Stomach (tissue), 19 donors: ENCODE measurements at places on chromosomes 16 and 17. TPM values are rescaled to one million over a fixed set of nuclear protein-coding genes. Genes with fewer than 3 reads are reported as not detected.
A peak's percentile ranks its signal among the peaks of the same experiment; 100 is the strongest.

DNA sequence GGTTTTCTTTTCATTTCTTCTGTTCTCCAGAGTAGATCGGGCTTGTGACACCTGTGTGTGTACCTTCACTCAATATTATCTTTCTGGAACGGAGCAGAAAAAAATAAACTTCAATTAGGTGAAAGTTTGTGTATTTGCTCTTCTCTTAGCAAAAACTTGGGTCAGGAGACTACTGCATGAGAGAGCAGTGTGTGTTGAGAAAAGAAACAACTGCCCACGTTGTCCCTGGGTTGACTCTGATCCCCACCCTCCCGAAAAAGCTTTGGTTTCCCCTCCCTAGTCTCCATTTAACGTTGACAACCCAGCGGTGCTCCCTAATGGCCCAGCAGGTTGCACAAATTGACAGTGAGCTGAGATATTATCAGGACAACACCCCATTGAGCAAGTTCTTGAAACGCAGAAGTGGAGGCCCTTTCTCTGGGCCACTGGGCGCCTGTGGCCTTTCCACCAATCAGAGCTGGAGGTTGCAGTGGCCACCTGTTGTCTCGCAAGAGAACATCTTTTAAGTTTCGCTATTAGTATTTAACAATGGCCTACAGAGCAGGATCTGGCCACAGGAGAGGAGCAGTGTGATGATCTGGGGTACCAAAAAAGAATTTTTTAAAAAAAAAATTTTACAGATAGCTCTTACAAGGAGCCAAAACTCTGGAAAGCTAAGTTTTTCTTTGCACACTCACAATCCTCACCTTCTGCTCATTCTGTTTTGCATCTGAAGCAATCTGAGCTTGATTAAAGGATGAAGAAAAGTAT is 1.5 kb upstream of the TOX3 start:
- H3K27ac ChIP-seq: peak overlapping the region; percentile 93
- peaks cover 31% of the 10 kb centered on the region for H3K27me3 ChIP-seq
- peak overlapping the region; percentile 76 for H3K4me3 ChIP-seq
- no peaks in the 10 kb centered on the region for H3K36me3 ChIP-seq
- DNase-seq: no peak

GRCh38 chr17:46877466-46877865 is 26.1 kb downstream of the WNT9B start:
- no peak overlapping the region for H3K4me3 ChIP-seq
- no peaks in the 10 kb centered on the region for H3K27me3 ChIP-seq
- no peaks in the 10 kb centered on the region for H3K4me1 ChIP-seq
- no peak for DNase-seq
- H3K27ac ChIP-seq: no peak overlapping the region

GRCh38 chr16:66431760-66432159 is 4.7 kb downstream of the BEAN1 start:
- H3K36me3 ChIP-seq: no peaks in the 10 kb centered on the region
- no peak overlapping the region for H3K27ac ChIP-seq
- H3K4me3 ChIP-seq: no peak overlapping the region
- H3K27me3 ChIP-seq: peaks cover 24% of the 10 kb centered on the region

DNA sequence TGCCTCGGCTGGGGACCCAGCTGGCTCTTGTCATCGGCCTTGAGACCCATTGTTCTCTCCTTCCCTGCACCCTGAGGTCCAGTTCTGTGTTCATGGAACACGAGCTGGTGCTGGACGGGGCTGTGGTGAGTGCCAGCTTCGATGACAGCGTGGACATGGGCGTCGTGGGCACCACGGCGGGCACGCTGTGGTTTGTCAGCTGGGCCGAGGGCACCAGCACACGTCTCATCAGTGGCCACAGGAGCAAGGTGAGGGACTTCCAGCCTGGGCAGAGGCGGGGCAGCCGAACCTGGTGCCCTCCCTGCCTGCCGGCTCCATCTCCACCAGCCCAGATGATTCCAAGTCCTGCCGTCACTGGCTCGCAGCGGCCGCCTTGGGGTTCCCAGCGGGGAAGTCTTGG is 5.3 kb upstream of the RHOT2 start:
- no peak for DNase-seq
- H3K27me3 ChIP-seq: no peaks in the 10 kb centered on the region
- H3K27ac ChIP-seq: no peak overlapping the region
- no peak overlapping the region for H3K4me3 ChIP-seq
- H3K36me3 ChIP-seq: peaks cover 20% of the 10 kb centered on the region

DNA sequence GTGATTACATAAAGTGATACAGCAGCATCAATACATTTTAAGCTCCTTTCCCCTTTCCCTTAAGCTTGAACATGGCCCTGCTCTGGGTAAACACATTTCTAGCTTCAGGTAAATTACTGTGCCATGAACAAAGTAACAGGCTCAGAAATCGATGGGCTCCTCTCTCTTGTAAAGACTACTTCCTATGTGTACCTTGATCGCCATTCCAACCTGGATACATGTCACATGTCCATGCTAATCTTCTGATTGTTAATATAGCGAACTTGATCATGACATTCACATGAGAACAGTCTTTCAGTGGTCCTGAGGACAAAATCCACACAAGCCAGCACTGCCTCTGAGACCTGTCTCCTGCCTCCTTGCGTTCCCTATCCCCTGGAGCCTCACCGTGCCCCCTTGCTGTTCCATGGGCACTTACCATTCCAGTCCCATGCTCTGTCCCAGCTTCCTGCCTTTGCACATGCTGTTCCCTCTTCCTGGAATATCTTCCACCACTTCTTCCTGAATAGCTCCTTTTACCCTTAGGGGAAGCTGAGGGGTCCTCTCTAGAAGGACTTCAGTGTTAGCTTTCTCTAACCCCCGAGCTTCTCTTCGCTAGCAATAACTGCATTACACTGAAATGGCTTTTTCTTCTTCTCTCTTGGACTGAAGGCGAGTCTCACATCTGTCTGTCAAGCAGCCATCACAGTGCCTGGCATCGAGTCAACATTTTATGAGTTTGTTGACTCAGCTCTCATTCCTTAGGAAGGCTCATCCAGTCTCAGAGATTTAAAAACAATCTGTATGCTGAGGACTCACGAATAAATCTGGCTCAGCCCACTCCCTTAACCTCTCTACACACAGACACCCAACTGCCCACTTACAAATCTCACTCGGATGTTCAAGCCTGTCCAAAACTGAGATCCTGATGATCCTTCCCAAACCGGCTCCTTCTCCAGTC is 93.3 kb downstream of the ASIC2 start:
- H3K27me3 ChIP-seq: no peaks in the 10 kb centered on the region
- H3K4me1 ChIP-seq: no peaks in the 10 kb centered on the region
- H3K36me3 ChIP-seq: no peaks in the 10 kb centered on the region
- H3K4me3 ChIP-seq: no peak overlapping the region
- no peak overlapping the region for H3K27ac ChIP-seq

DNA sequence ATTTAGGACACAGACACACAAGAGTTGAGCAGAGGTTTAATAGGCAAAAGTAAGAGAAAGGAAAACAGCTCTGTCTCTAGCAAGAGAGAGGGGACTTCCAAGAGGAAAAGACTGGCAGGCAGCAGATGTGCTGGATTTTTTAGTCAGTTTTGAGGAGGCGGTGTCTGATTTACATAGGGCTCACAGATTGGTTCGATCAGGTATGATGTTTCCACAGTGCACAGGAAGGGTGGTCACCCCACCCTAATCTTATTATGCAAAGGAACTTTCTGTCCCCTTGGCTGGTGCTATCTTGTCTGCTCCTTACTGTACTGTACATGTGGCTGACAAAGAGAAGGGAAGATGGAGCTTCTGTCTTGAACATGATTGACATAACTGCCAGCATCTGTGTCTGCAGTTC is 25.3 kb downstream of the BFAR start:
- H3K36me3 ChIP-seq: peaks cover 100% of the 10 kb centered on the region
- peaks cover 16% of the 10 kb centered on the region for H3K4me1 ChIP-seq
- peak overlapping the region; percentile 69 for H3K27ac ChIP-seq
- no peak for DNase-seq

GRCh38 chr16:12318661-12319427 is 342.3 kb downstream of the SNX29 start:
- no peak overlapping the region for H3K4me3 ChIP-seq
- H3K27ac ChIP-seq: no peak overlapping the region
- no peaks in the 10 kb centered on the region for H3K36me3 ChIP-seq
- H3K4me1 ChIP-seq: peaks cover 8% of the 10 kb centered on the region
- DNase-seq: no peak

The GLIS2 gene
- total RNA-seq: 3.2 TPM
